IMR-90 (cell line): ENCODE measurements at places on chromosomes 1 and 21. TPM values are rescaled to one million over a fixed set of nuclear protein-coding genes. Genes with fewer than 3 reads are reported as not detected.
A peak's percentile ranks its signal among the peaks of the same experiment; 100 is the strongest.

- DNase-seq = no peak
Measured at GRCh38 chr1:241465673-241466072, 53.9 kb downstream of the FH start.

DNA sequence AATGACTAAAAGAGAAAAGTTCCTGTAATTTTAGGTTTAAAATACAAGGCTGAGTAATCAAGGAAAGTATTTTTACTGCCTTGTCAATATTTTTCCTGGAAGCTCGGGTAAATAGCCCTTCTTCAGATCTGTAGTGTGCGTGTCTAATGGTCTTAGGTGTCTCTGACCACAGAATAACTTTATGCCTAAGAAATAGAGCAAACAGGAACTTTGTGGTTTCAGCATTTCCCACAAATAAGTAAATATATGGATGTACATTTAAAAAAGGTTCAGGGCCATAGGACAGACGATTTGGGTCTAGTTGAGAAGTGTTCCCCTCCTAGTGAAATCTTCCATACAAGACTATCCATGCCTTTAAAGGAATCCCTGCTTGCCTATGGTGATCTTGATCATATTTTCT lies 107.0 kb downstream of the ZC3H11B start:
- no peak for DNase-seq

DNA sequence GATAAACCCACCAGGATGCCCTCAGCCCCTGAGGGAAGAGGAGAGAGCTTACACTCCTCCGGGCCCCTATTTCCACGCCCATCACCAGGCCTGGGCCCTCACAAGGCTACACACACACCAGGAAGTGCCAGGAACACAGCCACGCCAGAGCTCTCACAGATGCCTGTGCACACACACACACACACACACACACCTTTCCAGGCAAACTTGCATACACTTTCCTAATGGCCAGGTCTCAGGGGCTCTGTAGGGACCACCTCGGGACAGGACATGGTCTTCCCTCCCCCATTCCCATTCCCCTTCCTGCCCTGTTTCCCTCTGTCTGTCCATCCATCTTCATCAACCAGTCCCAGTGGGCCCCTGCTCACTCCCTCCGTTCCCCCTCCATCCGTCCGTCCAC lies 9.7 kb upstream of the EPHA2 start:
- no peak for DNase-seq

- DNase-seq = peak; percentile 75
Measured at GRCh38 chr1:230268371-230269170, 157.6 kb downstream of the PGBD5 start.

DNA sequence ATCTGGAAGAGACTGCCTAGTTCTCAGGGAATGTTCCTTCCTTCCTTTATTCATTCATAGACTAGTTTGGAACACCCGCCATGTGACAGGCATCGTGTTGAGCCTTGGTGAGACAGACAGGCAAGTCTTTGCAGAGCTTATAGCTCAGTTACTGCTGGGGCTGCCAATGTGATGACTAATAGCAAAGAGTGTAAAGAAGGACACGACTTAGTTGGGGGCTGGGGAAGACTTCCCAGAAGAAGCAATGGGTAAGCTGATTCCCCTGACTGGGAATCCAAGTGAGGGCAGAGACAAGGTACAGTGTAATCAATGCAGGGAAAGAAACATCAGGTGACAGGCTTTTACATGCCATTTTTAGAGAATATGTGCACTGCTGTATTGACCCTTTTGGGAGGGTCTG lies 51.2 kb downstream of the TENT5C start:
- peak; percentile 77 for DNase-seq

DNA sequence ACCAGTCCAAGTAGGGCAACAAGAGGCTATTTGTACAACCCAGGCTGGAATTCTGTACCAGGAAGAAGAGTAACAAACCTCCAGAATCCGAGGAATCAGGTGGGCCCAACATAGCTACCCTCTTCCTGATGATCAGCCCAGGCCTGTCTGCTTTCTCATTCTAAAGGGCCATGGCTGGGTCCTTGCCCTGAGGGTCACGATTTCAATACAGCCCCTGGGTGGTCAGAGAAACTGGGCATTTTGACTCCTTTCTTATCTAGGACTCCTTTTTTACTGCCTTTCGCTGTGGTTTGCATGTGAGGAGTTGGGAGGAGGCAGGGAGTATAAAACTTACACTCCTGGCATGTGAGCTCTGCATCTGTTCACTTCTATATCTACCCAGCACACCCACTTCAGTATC lies 164.9 kb upstream of the COA6 start:
- DNase-seq = no peak

DNA sequence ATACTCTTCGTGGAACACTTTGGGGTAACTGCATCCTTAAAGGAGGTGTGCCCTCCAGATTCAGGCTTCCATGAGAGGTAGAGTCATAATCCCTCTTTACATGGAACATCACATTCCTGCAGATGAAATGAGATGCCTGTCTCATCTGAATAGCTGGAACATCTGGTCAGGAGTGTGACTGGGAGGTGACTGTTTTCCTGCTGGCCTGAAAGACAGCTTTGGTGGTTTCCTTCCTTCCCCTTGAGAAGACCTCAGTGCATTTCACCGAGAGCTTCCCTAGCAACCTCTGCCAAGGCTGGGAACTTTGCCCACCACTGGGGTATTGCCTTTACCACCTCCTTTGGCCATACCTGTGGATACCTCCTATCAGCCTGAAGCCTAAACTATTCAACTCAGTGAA lies 46.7 kb upstream of the GUCA2A start:
- DNase-seq = peak; percentile 69

GRCh38 chr1:55107101-55107500 lies 67.8 kb downstream of the PCSK9 start:
- DNase-seq = no peak

DNA sequence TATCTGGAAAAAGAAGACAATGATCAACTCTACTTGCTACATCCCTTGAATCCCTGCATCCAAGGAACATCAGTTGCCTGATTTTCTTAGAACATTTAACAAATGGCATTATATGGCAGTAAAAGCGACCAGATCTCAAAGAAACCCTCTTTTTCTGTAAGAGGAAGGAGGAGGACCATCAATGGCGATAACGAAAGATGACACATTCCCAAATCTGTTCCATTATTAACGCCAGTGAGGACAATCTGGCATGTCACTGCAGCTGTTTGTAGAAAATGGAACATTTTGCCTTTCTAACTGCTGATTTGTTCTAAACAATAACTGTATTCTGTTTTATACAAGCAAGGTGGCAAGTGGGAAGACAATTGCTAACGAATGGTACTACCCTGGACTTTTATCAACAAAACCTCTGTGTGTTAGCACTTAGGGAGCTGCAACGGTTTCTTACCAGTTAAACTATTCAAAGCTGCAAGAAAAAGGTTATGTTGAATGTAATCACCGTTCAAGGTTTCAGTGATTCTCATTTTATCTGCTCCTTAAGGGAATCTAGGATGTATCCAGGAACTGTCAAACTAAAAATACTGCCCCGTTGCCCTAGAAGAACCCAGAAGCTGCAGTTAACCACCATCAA lies 251.9 kb downstream of the SDCCAG8 start:
- DNase-seq = no peak

GRCh38 chr1:35439626-35440025 lies 117.6 kb downstream of the KIAA0319L start:
- DNase-seq = no peak

GRCh38 chr1:85502625-85503083 lies 37.7 kb upstream of the DDAH1 start:
- peak; percentile 85 for DNase-seq

GRCh38 chr1:77281491-77282186 lies at the start of gene AK5:
Gene AK5 (plus strand): TSS chr1:77282019. CDS start chr1:77282314, 295 bp downstream.
- DNase-seq = peak; percentile 48

GRCh38 chr1:83029916-83030315 lies 969.0 kb downstream of the TTLL7 start:
- no peak for DNase-seq

GRCh38 chr1:41222496-41222895 lies 19.6 kb downstream of the SCMH1 start:
- no peak for DNase-seq

GRCh38 chr21:45894450-45894825 lies 87.1 kb upstream of the COL6A1 start:
- DNase-seq = peak; percentile 85

DNA sequence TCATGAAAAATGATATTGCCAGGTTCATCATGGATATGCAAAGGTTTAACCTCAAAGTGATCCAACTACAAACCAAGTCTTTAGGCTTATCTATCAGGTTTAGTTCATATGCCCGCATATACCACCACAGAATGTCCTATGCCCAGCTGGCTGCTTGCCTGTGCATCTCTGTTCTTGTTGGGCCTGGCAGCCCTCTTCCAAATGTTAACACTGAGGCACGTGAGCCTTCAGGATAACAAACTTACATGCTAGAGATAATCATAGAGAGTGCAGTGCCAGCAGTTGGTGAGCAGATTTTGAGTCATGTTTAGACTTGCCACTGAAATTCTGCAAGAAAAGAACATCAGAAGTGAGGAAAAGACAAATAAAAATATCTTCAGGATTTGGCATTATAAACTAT lies 607.9 kb upstream of the TMPRSS15 start:
- DNase-seq = no peak

DNA sequence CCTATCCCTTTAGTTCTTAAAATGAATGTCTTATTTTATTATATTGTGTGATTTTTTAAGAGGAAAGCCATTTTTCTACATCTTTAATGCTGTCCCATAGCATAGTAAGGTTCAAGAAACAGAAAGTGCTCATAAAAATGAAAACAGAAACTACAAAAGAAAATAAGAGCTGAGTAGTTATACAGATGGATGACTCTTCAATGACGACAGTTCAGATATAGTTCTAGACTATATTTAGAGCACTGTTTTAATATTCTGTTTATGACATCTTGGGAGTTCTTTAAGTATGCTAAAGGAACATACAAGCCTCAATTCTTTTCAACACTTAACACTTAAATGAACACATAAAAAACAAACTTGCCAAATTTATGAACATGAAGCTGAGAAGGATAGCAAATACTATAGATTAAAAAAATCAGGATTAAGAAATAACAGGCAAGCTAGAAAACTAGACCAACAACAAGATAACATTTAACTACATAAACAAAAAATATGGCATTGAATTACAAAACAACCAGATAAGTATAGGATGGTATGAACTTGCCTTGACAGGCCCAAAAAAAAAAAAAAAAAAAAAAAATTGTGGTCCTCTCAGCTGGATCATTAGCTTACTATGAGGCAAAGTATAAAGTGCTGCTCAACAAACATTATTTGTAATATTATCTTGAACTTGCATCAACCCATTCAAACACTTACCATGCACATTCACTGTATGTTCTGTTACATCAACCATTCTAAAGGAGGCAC lies 87.9 kb downstream of the ZZZ3 start:
- peak; percentile 5 for DNase-seq

GRCh38 chr1:219460081-219460895 lies 152.6 kb downstream of the ZC3H11B start:
- no peak for DNase-seq

DNA sequence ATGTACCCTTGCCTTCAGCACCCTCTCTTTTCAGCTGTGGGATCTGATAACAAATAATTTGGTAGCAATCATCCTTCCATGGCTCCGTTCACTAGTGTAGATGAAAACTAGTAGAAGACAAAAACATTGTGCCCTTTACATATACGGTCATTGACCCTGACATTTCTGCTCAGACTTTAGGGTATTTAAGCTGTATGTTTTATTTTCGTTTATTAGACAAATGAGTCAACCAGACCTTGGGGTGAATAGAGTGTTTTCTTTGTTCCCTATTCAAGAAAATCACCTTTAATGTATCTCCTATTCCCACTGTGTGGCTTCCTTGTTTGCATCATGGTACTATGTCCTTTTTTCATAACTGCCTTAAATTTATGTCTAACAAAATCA lies 187.3 kb downstream of the VAV3 start:
- no peak for DNase-seq

GRCh38 chr21:43768868-43769167 lies 7.3 kb downstream of the CSTB start:
- no peak for DNase-seq

GRCh38 chr1:156624814-156625435 lies 5.7 kb downstream of the HAPLN2 start:
- no peak for DNase-seq

- no peak for DNase-seq
Measured at GRCh38 chr1:16383888-16384287, 16.8 kb downstream of the SZRD1 start.

DNA sequence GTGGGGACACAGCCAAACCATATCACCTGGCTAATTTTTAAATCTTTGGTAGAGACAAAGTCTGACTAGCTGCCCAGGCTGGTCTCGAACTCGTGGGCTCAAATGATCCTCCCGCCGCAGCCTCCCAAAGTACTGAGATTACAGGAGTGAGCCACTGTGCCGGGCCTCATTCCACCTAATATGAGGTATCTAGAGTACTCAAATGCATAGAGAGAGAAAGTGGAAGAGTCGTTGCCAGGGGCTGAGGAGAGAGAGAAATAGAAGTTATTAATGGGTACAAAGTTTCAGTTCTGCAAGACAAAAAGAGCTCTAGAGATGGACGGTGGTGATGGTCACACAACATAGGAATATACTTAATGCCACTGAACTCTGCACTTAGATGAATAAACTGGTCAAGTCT lies 119.6 kb downstream of the TOMM20 start:
- no peak for DNase-seq

- DNase-seq = peak; percentile 63
Measured at GRCh38 chr21:27581168-27581567, 614.3 kb upstream of the ADAMTS5 start.

- no peak for DNase-seq
Measured at GRCh38 chr1:41878911-41879310, 39.8 kb downstream of the HIVEP3 start.

DNA sequence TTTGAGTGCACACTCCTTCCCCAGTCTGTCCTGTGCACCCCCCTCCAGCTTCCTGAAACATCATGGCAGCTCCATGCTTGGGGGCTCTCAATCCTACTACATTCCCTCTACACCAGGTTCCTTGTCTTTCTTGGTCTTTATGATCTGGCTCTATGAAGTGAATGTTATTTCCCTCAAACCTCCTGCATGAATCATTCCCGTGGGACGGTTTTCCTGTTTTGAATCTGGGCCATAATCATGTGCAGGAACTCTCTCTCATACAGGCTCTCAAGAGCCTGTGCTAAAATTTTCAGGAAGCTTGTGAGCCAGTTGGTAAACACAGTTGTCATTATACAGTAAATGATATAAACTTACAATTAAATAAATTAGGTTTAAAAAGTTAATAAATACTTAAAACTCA lies 89.8 kb upstream of the KCNE2 start:
- peak; percentile 28 for DNase-seq

The S100A5 gene
- total RNA-seq = 0.56 TPM in 1 of 2 replicates, not detected in the other

The RBP7 gene
- not detected in 2 replicates for total RNA-seq

The ANKRD65 gene
- under 0.01 TPM in 1 of 2 replicates, not detected in the other for total RNA-seq

The MEX3A gene
- 2.3 and 2.5 TPM in 2 replicates for total RNA-seq

The PYCR2 gene
- total RNA-seq = 31.4 and 34.4 TPM in 2 replicates

The CLCA1 gene
- total RNA-seq = not detected in 2 replicates

The GNAT2 gene
- 0.28 and 0.36 TPM in 2 replicates for total RNA-seq

The KCNK2 gene
- 86.9 TPM in 2 replicates for total RNA-seq

The SPRR2F gene
- not detected in 2 replicates for total RNA-seq

The GABRD gene
- not detected in 2 replicates for total RNA-seq

The C1orf226 gene
- total RNA-seq = under 0.01 TPM in 1 of 2 replicates, not detected in the other

The ACKR1 gene
- not detected in 2 replicates for total RNA-seq

The LAMC2 gene
- 2.2 and 2.3 TPM in 2 replicates for total RNA-seq

The ALX3 gene
- total RNA-seq = not detected in 2 replicates
